ENCODE measurements at places on chromosomes 1 and 21.

GRCh38 chr21:37232274-37233018 lies 34.7 kb downstream of the VPS26C start:
- no peak for ATAC-seq

DNA sequence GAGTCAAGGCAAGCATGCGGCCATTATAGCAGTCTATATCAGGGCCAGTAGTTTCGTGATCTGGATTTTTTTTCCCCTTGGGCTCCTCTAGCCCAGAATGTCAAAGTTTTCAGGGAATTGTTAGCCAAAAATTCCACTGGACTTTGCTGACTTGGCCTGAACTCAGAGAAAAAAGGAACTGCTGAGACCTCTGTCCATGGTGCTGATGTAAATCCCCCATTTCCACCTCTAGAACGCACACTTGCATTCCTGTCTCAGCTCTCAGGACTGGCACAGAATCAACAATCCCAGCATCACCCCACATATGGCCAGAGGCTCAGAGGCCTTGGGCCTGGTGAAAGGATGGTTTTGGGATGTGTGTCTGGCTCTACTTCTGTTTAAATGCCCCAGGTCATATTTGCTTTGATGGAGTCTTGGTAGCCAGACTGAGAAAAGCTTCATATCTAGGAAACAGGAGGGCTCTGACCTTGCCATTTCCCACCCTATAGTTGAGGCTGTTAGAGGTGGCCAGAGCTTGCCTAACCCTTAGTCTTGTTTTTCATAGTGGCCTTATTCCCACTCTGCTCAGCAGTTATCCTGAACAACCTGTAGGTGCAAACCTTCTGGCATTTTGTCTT lies 16.9 kb upstream of the EFCAB14 start:
- no peak for ATAC-seq

- ATAC-seq: no peak
Observed at GRCh38 chr1:25473653-25474225, 43.0 kb downstream of the MACO1 start.

DNA sequence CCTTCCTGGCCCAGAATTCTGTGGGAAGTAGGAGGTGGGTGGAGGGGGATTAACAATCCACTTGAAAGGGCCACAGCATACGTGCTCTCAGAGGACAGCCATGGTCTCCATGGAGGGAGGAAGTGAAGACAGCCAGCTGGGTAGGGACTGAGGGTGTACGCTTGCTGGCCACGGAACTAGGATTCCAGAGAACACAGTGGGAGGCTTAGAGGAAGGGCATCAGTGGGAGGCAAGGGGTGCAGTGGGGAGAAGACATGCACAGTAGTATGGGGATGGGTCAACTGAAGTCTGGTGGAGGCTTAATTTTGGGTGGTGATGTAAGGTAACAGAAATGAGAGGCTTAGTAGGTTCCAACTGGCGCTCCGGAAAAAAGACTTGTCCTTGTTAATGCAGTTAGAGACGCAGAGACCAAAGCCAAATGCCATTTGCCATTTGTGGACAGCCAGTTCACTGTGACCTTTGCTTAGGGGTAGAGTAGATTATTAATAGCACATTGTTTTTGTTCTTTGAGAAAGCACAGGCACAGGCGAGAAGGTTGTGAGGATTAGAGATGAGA lies 103.0 kb downstream of the ZSCAN20 start:
- peak; percentile 55 for ATAC-seq

- ATAC-seq: peak; percentile 67
Observed at GRCh38 chr1:168470901-168471431, 72.8 kb downstream of the XCL2 start.

DNA sequence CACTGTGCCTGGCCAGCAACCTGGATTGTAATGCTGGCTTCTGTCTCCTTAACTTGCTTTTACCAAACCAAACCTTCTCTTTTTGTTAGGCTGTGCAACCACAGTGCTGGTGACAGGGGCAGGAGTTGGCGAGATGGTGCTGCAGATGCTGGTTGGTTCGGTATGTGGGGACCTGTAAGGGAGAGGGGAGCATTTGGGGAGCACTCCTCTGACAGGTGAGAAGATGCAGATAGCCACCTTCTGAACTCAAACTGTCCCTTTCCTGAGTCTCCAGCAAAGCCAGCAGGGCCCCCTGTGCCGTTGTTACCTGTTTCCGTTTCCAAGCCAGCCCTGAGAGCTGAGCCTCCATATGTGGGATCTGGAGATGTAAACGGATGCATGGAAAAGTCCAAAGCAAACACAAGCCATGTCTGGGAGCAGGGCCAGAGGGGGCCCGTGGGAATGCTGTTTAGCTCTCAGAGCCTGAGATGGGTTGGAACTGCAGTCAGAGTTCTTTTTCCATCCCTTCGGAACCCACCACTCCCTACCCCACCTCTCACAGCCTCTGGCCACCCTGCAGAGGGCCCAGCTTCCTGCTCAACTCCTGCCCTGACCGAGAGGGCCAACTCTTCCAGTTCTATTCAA lies 34.0 kb downstream of the ELK4 start:
- no peak for ATAC-seq

DNA sequence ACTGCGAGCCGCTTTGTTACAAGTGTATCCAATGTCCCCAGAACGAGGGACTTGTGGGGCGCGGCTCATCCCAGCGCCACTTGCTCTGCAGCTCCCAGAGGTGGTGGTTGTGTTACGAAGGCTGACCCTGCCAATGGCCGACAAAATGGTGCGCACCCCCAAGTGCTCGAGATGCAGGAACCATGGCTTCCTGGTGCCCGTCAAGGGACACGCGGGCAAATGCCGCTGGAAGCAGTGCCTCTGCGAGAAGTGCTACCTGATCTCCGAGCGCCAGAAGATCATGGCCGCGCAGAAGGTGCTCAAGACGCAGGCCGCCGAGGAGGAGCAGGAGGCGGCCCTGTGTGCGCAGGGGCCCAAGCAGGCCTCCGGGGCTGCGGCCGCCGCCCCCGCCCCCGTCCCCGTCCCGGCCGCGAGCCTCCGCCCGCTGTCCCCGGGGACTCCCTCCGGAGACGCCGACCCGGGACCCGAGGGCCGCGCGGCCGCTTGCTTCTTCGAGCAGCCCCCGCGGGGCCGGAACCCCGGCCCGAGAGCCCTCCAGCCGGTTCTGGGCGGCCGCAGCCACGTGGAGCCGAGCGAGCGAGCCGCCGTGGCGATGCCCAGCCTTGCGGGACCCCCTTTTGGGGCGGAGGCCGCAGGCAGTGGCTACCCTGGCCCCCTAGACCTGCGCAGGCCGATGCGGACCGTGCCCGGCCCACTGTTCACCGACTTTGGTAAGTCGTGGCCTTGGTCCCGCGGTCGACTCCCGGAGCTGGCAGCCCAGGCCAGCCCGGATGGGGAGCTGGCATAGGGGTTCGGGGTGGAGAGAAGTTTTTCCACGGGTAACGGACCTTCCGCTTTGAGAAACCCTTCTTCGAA lies at the start of gene DMRTB1:
DMRTB1 (plus strand) TSS at position 79 of the 855 bp plus-strand sequence; CDS start at position 134, 55 bp downstream.
- no peak for ATAC-seq

GRCh38 chr1:77036560-77036959 lies 169.3 kb downstream of the ST6GALNAC5 start:
- no peak for ATAC-seq

Data from gastroesophageal sphincter (tissue), 4 donors.